ENCODE measurements at places on chromosomes 12 and 14.

DNA sequence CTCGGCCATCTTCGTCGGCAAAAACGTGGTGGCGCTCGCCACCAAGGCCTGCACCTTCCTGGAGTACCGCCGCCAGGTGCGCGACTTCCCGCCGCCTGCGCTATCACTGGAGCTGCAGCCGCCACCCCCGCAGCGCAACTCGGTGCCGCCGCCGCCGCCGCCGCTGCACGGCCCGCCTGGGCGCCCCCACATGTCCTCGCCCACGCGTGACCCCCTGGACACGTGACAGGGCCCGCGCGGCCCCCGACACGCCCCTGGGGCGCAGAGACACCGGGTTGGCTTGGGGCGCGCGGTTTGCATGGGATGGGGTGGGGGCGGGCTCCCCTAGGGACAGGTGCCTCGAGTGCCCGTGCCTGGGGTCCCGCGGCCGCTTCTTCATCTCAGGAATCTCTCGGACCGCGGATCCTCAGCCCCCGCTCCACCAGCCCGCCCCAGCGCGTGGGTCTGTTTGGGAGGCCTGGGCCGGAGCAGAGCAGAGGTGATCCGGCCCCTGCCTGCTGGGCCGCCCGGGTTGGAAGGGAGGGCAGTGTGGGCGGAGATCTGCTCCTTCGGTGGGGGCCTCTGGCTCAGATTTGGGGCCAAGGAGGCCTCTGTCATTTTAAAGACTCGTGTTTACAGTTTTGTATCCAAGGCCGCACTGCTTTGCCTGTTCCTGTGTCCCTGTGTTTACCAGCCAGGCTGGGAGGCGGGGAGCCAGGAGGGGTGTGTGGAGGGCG lies 3.3 kb downstream of the TMEM121 start:
- no peak for DNase-seq

DNA sequence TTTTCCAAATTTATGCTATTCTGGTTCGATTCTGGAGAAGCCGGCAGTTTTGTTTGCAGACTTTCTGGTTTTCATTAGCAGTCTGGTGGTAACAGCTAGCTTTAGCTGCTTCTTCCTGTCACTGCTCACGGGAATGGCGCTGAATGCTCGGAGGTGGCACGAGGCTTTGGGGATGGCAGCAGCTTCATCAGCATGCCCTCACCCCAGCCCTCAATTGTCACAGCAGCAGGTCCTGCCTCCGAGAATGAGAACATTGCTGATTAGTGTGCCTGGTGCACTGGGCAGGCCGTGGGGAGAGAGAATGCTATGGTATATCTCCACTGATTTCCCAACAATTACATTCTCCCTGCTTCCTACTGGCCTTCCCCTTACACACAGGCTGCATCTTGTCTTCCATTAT lies 73.6 kb downstream of the SAMD4A start:
- DNase-seq, result no peak

DNA sequence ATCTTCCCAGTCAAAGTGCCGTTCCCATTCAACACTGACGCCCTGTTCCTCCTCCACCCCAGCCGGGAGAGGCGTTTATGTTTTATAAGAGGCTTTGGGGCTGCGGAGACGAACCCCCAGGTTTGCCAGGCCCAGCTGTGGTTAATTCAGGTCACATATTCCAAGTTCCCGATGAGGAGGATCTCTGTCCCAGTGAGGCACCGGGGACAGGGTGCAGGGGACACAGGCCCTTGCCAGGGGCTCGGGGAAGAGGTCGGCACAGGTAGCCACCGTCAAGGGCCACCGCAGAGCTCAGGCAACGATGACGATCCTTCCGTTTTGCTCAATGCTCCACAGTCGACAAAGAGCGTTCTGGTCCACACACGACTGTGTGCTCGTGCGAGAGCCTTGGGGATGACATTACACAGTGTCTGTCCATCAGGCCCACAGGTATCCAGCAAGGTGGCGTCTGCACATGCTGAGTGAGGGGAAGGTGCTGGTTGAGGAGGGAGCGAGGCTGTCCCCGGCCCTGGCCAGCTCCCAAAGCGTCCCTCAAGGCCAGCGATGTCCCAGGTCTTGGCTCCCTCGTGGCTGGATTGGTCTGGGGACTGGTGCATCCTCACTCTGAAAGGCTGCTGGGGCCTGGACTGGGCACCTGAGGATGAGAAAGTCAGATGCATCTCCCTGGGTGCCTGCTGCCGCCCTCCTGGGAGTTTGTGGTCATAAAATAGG lies 189.2 kb upstream of the C14orf180 start:
- DNase-seq, result no peak

GRCh38 chr14:104795781-104796686 lies 486 bp upstream of the AKT1 start:
- DNase-seq, result peak; percentile 47

DNA sequence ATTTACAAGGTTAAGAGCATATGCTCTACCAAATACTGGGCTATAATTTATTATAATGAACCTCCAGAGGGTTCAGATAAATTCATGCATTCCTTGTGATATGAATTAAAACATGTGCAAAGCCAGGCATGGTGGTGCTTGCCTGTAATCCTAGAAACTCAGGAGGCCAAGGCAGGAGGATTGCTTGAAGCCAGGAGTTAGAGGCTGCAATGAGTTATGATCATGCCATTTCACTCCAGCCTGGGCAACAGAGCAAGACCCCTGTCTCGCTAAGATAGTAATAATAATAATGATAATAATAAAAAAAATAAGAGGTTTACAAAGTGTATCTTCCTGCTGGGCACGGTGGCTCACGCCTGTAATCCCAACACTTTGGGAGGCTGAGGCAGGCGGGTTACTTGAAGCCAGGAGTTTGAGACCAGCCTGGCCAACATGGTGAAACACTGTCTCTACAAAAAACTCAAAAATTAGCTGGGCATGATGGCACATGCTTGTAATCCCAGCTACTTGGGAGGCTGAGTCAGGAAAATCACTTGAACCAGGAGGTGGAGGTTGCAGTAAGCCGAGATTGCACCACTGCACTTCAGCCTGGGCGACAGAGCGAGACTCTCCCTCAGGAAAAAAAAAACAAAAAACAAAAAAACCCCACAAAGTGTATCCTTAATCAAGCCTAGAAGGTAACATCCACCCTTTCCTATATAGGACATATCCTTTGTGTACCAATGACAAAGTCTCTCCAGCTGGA lies 7.3 kb upstream of the CS start:
- DNase-seq, result no peak

- DNase-seq, result no peak
Measured at GRCh38 chr14:77511486-77512162, 13.0 kb upstream of the ISM2 start.

All from NCI-H2081 (cell line).